ENCODE measurements at places on chromosomes 3 and 15.

- no peak for DNase-seq
Observed at GRCh38 chr3:157786211-157786610, 283.0 kb upstream of the VEPH1 start.

- DNase-seq: no peak
Observed at GRCh38 chr15:88344786-88345185, 88.2 kb upstream of the NTRK3 start.

GRCh38 chr15:80265021-80265420 is 13.0 kb upstream of the CTXND1 start:
- DNase-seq: no peak

DNA sequence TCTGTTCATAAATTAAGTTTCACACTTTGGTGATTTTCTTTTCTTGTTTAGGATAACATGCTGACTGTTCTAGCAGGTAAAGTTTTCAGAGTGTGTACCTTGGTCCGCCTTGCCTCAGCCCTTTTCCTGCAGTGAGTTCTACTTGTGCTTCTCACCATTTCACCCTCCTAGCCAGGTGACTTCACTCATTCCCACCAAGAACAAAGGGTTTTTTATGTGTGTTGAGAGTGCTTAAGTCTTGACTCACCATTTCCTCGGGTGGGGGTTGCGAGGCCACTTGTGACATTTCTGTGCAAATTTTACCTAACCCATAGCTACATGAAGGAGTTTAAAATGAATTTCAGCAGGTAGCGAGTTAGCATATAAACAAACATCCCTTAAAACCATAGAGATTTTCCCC is 81.4 kb downstream of the C3orf38 start:
- DNase-seq: no peak

GRCh38 chr3:29695643-29696198 is 414.9 kb downstream of the RBMS3 start:
- DNase-seq: no peak

DNA sequence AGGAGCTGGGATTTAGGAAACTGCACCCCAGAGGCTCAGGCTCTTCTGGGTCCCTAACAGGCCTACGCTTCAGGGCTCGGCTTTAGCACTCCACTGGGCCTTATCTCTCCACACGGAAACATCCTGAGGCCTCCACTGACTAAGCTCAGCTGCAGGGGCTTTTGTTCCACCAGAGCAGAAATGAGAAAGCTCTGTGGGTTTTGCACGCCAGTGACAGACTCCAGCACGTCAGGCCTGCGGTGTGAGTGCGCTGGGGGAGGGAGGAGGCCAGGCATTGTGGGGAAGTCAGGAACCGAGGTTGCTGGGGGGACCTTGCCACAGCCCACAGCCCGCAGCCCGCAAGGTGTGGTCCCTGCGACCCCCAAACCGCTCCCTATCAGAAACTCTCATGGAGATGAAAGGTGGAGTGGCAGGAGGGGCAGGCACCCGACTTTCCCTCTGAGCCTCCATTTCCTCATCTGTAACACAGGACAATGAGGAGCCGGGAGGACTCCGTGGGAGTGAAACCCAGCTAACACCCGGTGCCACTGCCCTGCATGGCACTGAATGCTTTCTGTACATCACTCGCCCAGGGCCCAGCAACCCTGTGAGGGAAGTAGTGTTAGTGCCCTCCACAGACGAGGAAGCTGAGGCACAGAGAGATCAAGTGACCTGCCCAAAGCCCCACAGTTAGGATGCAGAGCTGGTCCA is 106.5 kb downstream of the TPRA1 start:
- peak; percentile 11 for DNase-seq

DNA sequence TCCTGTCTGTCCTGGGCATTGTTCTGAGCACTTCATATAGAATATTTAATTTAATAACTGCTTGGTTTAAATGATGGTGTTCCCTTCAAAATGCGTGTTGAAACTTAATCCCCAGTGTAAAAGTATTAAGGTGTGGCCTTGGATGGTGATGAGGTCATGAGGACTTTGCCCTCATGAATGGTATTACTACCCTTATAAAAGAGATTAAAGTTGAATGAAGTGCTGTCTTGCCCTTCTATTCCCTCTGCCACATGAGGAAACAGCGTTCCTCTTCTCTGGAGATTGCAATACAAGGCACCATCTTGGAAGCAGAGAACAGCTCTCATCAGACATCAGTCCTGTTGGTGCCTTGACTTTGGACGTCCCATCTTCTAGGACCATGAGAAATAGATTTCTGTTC is 374.4 kb downstream of the PTPRG start:
- DNase-seq: no peak

DNA sequence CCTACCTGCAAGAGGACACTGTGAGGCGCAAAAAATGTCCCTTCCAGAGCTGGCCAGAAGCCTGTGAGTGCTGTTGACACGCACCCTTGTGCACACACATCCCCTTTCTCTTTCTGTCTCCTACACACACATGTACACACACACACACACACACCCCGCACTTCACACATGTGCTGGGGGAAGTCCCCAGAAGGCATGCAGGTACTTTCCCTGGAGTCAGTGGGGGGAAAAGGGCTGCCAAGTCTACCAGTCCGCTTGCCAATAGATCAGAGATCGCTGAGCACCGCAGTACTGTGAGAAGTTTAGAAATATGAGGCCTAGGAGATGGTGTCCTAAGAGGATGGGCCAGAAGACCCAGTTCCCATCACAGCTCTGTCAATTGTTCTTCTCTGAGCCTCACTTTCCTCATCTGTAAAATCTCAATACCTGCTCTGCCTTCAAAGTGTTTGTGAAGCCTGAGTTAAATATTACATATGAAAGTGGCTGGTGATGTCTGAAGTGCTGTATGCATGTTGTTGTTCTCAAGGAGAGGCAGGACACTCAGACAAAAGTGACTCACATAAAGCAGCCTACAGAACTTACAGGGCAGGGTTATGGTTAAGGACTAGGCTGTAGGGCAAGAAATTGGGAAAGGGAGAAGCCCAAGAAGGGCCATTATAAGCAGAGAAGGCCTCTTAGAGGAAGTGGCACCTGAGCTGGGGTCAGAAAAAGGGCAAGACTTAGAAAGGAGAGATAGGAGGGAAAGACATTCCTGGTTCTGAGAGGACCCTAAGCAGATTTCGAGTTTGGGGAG is 6.8 kb downstream of the IL17RE start:
- no peak for DNase-seq

GRCh38 chr3:148101061-148101460 is 596.6 kb upstream of the AGTR1 start:
- DNase-seq: no peak

All from femur (tissue), 1 donor.